ENCODE measurements at places on chromosomes 2 and 18.
A peak's percentile ranks its signal among the peaks of the same experiment; 100 is the strongest.

GRCh38 chr2:29281086-29281915, 166.1 kb downstream of the CLIP4 start:
- DNase-seq, result no peak

- DNase-seq, result no peak
Observed at GRCh38 chr18:68714366-68714711, 569 bp downstream of the TMX3 start.

DNA sequence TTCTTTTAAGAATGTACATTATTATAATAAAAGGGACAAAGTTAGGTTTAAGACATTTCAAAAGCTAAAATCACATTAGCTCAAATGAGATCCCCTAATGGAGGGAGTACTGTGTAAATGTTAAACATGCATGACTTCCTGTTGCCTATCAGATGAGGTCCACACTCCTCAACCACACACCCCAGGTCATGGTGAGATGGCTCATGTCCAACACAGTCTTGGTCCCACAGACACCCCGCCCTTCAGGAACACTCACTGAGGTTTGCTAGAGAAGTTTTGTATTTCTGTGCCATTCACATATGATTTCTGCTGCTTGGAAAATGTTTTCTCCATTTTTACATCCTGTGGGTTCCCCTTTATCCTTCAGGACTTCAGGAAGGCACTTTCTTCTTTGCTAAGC, 491.0 kb downstream of the SOX11 start:
- DNase-seq, result no peak

DNA sequence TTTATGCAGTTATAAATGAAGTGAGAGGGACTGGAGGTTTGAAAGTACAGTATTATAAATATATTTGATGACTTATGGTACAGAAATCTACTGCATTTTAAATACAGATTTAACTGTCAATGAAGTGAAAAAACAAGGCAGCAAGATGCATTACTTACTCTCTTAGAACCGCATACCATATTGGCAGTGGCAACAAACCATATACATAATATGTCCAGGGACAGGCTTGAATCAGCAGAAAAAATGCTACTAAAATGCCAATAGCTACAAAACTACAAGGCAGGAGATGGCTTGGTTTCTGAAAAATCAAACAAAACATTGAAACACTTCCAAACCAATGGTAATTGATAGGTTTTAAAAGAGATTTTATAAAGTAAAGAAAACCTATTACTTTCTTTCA, 77.2 kb downstream of the PIGN start:
- no peak for DNase-seq

DNA sequence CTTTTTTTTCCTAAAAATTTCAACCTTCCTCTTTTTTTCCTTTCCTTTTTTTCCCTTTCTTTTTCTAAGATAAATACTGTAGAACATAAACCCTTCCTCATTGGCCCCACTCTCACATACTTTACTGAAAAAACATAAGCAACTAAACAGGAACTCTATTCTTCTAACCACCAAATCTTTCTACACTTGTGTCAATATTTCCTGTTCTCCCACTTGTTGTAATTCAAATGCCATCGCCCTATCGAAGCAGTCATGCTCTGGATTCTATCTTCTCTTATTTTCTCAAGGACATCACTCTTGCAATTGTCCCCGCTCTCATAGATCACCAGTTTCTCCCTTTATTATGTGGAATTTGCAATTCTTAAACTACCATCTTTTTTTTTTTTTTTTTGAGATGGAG, 20.2 kb upstream of the SSB start:
- no peak for DNase-seq

GRCh38 chr2:165348441-165348840, 109.2 kb downstream of the SCN2A start:
- no peak for DNase-seq

DNA sequence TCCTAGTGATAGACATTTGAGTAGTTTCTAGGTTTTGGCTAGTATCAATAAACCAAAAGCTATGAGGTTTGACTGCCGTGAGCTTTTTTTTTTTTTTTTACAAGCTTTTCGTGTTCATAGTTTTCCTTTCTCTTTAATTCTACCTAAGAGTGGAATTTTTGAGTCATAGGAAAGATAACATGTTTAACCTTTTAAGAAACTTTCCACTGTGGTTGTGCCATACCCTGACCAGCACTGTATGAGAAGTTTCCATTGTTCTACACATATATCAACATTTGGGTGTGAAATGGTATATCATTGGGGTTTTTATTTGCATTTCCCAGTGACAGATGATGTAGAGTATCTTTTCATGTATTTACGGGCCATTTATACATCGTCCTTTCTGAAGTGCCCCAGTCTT, 31.7 kb downstream of the UBE2F start:
- peak; percentile 61 for DNase-seq

- DNase-seq, result no peak
Observed at GRCh38 chr2:196971574-196972279, 45.2 kb upstream of the PGAP1 start.

GRCh38 chr18:49647496-49648168, 85.8 kb downstream of the LIPG start:
- no peak for DNase-seq

DNA sequence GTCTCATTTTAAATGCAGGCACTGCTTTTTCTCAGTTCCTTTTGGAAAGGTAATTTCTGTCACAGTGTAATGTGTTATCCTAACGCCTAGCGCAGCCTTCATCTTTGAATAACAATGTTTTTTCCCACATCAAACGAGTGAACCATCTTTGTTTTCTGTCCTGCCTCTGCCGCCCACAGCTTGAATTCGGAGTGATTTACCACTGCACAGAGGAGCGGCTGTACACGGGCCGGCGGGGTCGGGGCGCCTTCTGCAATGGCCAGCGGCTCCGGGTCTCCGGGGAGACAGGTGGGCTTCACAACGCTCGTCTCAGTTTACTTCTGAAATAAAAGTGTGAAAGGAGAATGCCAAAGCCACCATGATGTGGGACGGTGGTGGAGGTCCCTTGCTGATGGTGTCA, 32.8 kb downstream of the IMPA2 start:
- DNase-seq, result no peak

DNA sequence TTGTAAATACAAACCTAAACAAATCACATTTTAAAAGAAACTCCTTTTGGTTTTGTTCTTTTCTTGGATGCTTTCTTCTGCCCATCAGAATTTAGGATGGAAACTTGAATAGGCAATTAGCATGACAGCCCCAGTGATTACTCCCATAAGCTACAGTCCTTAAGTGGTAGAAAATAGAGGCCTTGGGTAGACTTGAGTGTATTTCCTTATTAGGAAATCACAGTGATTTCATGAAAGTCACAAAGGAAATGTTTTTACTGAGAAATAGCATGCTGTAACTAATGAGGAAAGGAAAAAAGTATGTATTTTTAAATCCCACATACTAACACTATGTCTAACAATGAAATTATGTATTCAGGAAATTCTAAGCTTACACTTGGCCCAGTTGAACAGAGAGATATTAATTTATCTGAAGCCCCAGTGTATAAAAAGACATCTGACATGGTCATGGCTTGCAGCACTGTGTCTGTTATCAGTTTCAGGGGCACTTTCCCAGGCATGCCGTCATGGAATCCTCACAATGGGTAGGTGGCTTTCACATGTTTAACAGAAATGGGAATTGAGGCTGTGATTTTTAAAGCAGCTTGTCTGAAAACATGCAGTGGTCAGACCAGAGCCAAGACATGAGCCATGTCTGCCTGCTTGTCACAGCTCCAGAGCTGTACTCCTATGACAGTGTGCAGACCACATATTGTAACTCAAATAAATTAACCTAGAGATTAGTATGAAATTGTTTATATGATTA, 79.7 kb upstream of the TRIB2 start:
- DNase-seq, result no peak

GRCh38 chr18:46346213-46346612, 242.0 kb downstream of the HAUS1 start:
- peak; percentile 47 for DNase-seq

DNA sequence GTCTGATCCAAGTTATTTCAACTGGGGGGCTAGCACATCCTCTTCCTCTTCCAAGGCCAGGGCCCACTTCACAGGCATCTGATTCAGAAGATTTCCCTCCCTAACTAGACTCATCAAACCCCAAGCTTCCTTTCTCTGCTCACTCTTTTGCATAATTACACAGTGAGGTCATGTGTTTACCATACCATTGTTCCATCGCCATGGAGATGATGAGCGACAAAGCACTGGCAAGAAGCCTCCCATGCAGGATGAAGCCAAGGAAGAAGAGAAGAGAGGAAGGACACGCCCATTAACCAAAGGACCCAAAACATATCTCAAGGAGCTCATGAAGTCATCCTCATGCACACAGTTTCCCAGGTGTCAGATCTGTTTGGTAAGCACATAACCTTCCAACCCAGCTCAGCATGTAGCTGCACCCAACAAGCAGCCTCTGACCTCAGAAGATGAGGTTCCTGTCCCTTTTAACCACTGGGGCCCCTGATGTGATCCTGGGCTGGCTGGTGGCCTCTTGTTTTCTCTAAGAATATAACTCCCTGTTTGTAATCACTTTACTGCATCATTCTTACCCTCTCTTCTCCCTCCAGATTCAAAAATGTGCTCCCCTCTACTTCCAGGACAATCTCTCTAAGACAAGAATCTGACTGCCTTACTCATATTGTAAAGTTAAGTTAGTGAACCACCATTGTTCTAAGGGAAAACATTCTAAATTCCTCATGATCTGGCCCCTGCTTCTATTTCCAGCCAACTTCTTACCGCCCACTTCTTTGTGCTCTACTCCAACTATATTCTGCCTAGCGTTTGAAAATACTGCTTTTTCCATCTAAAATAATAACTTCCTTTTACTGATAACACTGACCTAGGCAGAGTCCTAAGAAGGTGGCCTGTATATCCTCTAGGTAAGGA, 190.1 kb downstream of the TTC32 start:
- DNase-seq, result no peak

DNA sequence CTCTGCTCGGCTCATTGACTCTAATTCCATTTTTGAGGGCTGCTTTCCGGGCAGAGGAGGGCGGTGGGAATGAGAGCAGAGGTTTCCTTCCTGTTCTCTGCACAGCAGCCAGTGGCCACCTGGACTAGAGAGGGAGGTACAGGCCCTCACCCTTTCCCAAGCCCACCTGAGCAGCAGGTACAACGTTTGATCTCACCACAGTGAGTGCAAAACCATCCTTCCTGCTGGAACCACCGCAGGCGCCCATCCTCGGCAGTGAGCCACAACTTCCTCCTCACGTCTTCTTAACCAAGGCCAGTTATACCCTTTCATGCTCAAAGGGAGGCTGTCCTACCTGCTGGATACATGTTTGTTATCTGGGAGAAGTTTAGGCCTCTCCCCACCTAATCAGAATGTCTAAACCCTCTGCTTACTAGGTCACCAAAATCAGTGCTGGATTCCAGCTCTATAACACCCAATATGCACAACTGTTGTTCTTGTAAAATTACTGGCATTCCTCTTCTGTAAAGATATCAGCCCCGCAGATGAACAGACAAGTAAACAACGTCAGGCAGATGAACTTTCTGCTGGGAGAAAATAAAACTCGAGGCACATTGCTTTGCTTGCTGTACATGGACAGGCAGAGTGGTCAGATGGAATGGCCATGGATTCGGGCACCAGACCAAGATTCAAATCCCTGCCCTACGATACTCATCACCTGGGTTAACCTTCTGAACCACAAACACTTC, 191.4 kb downstream of the SH3RF3 start:
- DNase-seq, result no peak

- peak; percentile 45 for DNase-seq
Observed at GRCh38 chr2:161273038-161273760, 35.0 kb upstream of the PSMD14 start.

Data from GM13976 (cell line).